OCI-M1 (cell line): ENCODE measurements at places on chromosomes 12 and 14.

- DNase-seq: peak; percentile 57
These were observed 78.5 kb downstream of the VCPKMT start for GRCh38 chr14:50037852-50038251.

- DNase-seq: no peak
These were observed 61.4 kb downstream of the WSCD2 start for GRCh38 chr12:108190529-108190928.

DNA sequence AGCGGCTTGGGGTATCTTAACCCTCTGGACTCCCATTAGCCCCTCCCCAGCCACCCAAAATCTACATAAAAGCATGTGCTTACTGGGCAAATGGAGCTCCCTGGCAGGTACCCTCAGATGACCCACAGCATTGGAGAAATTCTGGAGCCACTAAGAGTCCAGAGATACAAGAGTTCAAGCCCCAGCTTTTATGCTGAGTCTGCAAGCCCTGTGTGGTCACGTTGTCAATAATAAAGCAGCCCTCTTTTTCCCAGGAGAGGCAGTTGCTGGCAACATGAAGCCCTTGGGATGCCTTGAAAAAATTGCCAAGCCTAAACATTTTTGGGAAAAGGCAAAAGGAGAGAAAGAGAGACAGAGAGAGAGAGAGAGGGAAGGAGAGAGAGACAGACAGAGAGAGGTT lies 83.4 kb downstream of the RBM19 start:
- DNase-seq: no peak

DNA sequence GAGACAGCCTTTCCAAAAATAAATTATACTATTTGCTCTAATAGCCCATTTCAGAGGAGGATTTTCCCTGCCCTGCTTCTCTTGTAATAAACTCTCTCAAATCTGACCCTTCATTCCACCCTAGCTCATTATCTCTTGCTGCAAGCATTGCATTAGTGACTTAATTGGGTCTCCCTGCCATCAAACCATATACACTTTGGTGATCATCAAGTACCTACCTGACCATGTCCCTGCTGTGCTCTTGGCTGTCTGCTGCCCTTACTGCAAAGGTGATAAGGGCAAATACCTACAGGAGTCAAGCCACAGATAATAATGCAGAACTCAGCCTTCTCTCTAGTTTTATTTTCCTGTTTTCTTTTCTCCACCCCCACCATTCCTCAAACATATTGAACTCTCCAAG lies 88.4 kb downstream of the LIN7A start:
- no peak for DNase-seq

DNA sequence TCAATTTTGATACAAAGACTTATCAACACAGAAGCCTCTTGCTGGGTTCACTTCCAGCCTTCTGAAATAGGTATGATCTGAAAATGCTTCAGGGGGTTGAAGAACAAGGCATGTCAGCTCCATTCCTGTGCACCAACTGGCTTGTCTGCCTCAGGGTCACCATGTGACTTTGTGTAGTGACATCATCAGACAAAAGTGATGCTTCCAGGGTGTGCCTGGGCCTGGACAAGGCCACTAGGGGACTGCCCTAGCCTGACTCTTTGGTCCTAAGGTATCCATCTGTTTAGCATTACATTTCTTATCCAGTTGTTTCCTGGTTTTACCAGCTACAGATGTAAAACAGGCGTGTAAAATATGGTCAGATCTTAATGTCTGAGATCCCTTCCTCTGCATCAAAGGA lies 155.6 kb downstream of the CAND1 start:
- no peak for DNase-seq

DNA sequence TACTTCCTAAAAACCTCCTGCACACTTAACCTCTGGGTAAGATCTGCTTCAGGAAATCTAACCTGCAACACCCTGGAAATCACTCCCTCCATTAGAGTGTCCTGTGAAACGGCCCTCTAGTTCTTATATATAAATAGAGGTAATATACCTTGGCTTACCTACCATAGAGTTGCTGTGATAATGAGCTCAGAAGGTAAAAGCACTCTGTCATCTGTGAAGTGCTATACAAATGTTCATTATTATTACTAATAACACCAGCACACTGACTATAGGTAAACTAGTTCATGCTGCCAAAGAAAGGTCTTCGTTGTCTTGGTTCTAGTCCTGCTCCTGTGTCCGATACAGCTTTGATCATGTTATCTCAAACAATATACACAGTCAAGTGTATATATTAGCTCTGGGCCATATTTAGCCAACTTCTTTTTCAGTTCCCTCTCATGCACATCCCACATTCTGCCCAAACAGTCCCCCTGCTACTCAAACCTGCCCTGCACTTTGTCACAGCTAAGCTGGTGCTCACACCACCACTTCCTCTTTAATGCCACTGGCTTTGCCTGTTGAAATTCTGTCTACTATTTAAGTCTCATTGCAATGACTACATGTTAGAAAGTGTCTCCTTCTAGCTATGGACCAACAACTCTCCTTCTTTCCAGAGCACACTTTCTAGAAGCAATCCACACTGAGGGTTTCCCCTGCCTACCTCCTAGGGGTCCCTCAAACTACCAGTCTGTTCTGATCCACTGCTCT lies 5.1 kb downstream of the E2F7 start:
- DNase-seq: peak; percentile 54

DNA sequence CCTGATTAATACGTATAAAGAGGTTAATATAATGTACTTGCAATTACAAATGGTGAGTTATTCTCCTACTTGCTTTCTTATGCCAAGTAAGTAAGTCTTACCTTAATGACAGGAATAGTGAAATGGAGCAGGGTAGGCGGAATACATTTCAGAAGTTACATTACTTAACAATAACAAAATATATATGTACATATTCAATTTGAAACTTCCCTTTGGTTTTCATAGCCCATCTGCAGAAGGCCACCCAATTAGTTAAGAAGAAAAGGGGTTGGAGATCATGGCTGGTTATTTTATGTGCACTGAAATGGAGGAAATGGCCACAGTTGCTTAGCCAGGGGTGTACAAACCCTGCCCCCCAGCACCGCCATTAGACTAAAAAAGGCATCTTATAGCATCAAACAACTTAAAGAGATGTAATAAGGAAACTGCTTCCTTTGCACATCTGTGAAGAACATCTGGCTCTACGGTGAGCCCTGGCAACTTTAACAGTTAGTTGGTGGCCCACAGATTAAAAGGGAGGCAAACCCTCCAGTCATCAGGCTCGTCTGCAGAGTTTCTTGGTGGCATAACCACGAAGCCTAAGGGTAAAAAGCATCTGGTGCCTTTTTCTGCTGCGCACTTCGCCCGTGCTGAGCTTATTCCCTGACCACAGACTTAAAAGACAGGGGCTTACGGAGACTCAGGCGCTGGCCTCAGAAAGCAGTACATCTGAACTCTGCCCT lies 38.8 kb upstream of the DACT1 start:
- DNase-seq: no peak

- no peak for DNase-seq
These were observed 147.4 kb downstream of the C12orf75 start for GRCh38 chr12:105477873-105478272.

- no peak for DNase-seq
These were observed 1.5 kb upstream of the PPP1R1A start for GRCh38 chr12:54589964-54590363.

DNA sequence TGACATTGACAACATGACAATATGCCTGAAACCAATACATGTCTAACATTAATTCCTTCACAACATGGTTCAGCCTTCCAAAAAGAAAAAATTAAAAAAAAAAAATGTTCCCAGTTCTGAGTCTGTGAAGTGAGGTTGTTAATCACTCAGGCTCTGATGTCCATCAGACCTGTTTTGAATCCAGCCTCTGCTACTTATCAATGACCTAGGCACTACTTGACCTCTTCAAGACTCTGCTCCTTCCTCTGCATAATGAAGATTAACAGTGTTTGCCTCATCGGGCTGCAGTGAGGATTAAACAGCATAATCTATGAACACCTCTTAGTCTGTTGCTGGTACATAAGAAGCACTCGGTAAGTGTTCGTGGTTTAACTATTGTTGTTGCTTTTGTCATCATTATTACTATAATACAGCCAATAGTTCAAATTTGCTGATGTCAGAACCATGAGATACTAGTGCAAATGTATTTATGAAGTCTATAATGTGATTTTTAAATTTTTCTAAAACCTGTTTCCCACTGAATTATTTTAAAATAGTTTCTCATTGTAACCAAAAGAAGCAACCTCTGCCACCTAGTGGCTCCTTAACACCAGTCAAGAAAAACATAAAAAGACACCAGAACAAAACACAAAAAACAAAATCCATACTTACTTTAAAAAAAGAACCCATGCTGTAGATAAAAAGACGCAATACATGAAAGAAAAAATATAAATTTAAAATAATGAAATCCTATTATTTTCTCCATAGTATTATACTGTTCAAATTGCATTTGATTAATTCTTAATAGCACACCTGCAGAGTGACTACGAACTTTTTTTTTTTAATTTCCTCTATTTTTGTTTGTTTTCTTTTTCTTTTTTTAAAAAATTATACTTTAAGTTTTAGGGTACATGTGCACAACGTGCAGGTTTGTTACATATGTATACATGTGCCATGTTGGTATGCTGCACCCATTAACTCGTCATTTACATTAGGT lies 20.3 kb upstream of the TMX1 start:
- peak; percentile 22 for DNase-seq

DNA sequence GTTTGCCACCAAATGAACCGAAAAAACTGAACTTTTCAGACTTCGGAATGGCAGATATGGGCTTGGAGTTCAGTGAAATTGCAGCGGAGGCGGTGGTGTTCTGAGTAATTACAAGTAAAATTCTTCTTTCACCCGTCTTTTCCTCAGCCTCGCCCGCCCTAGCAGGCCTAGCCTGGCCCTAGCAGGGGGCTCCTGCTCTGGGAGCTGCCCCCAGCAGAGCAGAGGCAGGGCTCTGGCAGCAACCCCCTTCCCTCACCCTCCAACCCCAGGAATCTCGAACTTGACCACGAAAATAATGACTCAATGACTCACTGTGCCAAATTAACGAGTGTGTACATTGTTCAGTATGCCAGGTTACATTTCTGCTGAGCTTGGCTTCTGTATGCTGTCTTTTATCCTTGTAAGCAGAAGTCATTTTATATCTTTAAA lies 1.1 kb downstream of the PAPLN start:
- DNase-seq: no peak

GRCh38 chr14:71720978-71721624 lies 211.1 kb upstream of the RGS6 start:
- peak; percentile 67 for DNase-seq

GRCh38 chr12:103852498-103852997 lies 11.5 kb upstream of the NT5DC3 start:
- no peak for DNase-seq

DNA sequence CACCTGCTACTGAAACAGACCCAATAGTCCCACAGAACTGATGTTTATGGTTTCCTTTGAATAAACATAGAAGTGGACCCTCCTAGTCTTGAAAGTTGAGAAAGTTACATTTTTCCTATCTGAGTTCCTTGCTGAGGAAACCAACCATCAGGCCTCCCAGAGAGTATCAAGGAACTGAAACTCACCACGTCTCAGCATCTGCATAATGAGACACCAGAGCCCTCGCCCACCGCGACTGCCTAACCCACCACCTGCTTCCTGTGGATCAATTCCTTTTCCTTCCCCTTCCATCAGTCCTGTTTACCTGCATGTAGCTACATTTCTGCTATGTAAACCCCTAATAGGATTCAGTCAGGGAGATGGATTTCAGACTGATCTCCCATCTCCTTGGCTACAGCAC lies 443.2 kb upstream of the TMEM132C start:
- DNase-seq: no peak

DNA sequence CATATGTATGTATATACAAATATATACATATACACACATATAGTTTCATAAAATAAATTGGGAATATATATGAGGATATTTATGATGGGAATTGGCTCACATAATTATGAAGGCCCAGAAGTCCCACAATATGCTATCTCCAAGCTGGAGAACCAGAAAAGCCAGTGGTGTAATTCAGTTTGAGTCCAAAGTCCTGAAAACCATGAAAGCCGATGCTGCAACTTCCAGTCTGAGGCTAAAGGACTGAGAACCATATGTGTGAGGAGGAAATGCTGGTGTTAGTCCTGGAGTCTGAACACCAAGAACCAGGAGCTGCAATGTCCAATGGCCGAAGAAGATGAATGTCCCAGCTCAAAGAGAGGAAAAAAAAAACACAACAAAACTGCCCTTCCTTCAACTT lies 65.5 kb upstream of the PRKD1 start:
- no peak for DNase-seq

GRCh38 chr12:94938583-94938982 lies 64.9 kb downstream of the NDUFA12 start:
- no peak for DNase-seq

- DNase-seq: no peak
These were observed 981 bp downstream of the VTI1B start for GRCh38 chr14:67673451-67673850.

DNA sequence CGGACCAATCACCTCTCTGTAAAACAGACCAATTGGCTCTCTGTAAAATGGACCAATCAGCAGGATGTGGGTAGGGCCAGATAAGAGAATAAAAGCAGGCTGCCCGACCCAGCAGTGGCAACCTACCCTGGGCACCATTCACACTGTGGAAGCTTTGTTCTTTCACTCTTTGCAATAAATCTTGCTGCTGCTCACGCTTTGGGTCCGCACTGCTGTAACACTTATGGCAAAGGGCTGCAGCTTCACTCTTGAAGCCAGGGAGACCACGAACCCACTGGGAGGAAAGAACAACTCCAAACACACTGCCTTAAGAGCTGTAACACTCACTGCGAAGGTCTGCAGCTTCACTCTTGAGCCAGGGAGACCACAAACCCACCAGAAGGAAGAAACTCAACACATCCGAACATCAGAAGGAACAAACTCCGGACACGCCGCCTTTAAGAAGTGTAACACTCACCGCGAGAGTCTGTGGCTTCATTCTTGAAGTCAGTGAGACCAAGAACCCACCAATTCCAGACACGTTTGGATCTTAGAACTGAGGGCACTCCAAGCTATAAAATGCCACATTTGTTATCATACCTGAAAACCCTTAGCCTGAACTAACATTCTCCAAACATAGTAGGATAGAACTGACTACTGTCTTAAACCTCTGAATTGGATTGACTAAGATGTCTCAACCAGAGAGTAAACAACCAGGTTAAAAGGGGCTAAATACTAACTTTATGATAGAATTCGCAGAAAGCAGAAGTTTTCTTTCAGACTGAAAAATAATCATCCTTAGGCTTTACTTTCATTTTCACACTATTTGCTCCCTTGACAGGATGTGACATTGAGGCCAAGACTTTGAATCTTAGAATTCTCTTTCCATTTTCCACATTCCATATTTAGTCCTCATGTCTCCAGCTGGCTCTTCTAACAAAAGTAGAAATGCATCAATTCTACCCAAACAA lies 33.6 kb downstream of the CDKL1 start:
- DNase-seq: peak; percentile 64
